ENCODE measurements at places on chromosomes 13 and 19. TPM values are rescaled to one million over a fixed set of nuclear protein-coding genes. Genes with fewer than 3 reads are reported as not detected.

The TMEM259 gene
- total RNA-seq, result 94.6 TPM

The ZNF699 gene
- 26.1 TPM for total RNA-seq

The PLVAP gene
- not detected for total RNA-seq

The ELSPBP1 gene
- total RNA-seq, result not detected
